ENCODE measurements at places on chromosomes 6 and 20. TPM values are rescaled to one million over a fixed set of nuclear protein-coding genes. Genes with fewer than 3 reads are reported as not detected.
A peak's percentile ranks its signal among the peaks of the same experiment; 100 is the strongest.

Gene WFDC5
- not detected for total RNA-seq

Gene LSM2
- total RNA-seq, result 7.3 TPM

Gene CLVS2
- not detected for total RNA-seq

DNA sequence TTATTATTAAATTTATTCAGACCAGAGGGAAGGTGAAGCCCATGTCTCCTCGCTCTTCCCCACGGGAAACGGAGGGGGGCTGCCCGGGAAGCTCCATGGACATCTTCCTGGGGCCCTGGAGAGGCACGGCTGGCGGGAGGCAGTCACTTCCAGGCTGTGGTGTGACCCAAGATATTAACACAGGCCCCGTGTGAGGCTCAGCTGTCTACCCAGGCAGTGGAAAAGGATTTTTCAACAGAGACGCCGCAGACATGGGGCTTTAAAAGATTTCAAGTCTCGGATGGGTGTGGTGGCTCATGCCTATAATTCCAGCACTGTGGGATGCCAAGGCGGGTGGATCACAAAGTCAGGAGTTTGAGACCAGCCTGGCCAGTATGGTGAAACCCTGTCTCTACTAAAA lies 117.9 kb downstream of the ERMARD start:
- H3K27ac ChIP-seq, result no peak overlapping the region
- no peak for DNase-seq
- H3K4me1 ChIP-seq, result no peaks in the 10 kb centered on the region
- H3K4me3 ChIP-seq, result no peak overlapping the region
- H3K36me3 ChIP-seq, result no peaks in the 10 kb centered on the region

GRCh38 chr20:57573242-57573641 lies 12.3 kb downstream of the PCK1 start:
- H3K27me3 ChIP-seq, result no peaks in the 10 kb centered on the region
- H3K4me1 ChIP-seq, result peaks cover 16% of the 10 kb centered on the region
- no peaks in the 10 kb centered on the region for H3K36me3 ChIP-seq
- no peak overlapping the region for H3K27ac ChIP-seq

- peaks cover 8% of the 10 kb centered on the region for H3K4me1 ChIP-seq
- H3K4me3 ChIP-seq, result no peak within 1 kb of the TSS
- H3K36me3 ChIP-seq, result no peaks in the 10 kb centered on the region
- H3K27ac ChIP-seq, result no peak within 1 kb of the TSS
Measured at GRCh38 chr20:3663031-3663701, at the start of gene GFRA4. GFRA4 (minus strand) TSS chr20:3663399; CDS start chr20:3663399, 0 bp downstream.

DNA sequence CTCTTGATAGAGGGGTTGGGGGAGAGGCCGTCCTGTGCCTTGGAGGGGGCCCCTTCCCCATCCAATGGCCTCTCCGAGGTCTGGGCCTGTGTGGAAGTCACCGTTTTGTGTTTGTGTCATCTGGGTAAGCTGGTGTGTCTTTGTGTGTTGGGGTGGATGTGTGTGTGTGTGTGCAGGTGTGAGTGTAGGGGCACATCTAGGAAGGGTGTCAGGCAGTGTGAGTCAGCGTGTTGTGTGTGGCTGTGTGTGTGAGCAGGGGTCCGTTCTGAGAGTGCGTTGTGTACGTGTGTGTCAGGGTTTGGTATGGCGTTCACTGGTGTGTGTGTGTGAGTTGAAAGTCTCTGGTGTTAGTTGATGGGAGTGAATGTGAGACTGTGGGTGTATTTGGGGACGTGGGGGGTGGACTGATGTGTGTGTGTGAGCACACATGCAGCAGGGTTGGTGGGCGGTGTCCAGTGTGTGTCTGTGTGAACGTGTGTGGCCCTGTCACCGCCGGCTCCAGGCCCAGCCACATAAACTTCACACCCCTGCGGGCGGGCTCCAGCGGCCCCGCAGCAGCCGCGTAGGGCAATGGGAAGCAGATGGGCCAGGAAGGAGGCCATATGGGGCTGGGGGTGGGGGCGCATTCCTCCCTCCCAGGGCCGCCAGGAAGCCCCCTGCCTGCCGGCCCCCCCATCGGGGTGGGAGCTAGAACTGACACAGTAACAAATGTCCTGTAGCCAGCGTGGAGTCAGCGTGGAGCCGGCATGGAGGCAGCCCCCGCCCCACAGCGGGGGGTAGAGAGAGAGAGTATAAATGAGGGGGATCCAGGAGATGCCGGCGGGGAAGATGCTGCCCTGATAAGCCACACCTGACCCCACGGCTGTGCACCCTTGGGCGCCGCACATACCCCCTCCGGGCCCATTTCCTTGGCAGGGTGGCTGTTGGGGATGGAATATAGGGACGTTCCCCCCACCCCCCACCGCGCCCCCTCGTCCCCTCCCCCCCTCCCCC lies 32.1 kb downstream of the SNAI1 start:
- no peak for DNase-seq
- H3K36me3 ChIP-seq, result no peaks in the 10 kb centered on the region
- H3K27me3 ChIP-seq, result no peaks in the 10 kb centered on the region
- H3K27ac ChIP-seq, result no peak overlapping the region
- H3K4me3 ChIP-seq, result no peak overlapping the region
- no peaks in the 10 kb centered on the region for H3K4me1 ChIP-seq

DNA sequence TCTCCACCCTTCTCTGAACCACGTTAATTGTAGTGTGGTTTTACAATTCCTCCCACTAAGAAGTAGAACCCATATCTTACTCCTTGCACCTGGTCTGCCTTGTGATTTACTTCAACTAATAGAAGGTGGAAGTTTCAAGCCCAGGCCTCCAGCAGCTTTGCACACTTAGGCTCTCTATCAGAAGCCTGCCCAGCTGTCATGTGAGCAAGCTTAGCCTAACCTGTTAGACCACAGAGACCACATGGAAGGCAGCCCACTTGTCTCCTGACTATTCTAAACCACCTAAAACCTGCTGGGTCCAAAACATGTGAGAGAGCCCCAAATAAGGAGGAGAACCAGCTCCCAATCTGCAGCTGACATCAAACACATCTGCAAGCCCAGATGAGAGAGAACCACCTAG lies 127.6 kb upstream of the BTBD3 start:
- H3K27ac ChIP-seq, result no peak overlapping the region
- H3K4me3 ChIP-seq, result no peak overlapping the region
- H3K4me1 ChIP-seq, result no peaks in the 10 kb centered on the region
- no peaks in the 10 kb centered on the region for H3K36me3 ChIP-seq

- H3K27me3 ChIP-seq, result no peaks in the 10 kb centered on the region
- H3K4me3 ChIP-seq, result peak overlapping the region; percentile 38
Measured at GRCh38 chr6:43013097-43013842, 476 bp downstream of the MEA1 start.

DNA sequence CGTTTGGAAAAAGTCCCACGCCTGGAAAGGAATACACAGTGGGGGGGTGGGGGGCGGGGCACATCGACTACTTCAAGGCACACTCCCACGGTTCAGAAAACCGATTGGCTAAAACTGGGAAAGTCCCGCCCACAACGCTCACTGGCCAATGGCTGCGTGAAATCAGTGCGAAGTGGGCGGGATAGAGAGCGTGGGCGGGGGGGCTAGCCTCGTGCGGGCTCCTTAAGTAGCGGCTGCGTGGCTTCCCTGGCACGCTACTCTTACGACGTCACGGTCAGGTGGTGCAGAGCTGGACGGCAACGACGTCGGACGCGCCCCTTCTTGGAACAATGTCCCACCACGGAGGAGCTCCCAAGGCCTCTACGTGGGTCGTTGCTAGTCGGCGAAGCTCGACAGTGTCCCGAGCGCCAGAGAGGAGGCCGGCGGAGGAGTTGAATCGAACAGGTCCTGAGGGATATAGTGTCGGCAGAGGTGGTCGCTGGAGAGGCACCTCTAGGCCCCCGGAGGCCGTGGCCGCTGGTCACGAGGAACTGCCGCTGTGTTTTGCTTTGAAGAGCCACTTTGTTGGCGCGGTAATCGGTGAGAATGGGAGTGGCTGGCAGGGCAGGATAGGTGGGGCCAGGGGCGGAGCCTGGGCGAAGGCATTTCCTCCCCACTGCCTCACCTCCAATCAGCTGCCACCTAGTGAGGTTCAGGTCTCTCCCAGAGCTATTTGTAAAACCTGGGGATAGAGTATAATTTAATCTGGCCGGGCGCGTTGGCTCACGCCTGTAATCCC lies at the start of gene DDX43:
Gene DDX43 (plus strand): TSS at position 252 of the 778 bp plus-strand sequence. CDS start 78 bp downstream, at position 330.
- no peaks in the 10 kb centered on the region for H3K27me3 ChIP-seq
- no peaks in the 10 kb centered on the region for H3K4me1 ChIP-seq
- peak within 1 kb of the TSS; percentile 26 for H3K4me3 ChIP-seq

- DNase-seq, result no peak
- no peaks in the 10 kb centered on the region for H3K27me3 ChIP-seq
- no peak overlapping the region for H3K4me3 ChIP-seq
- no peaks in the 10 kb centered on the region for H3K36me3 ChIP-seq
- no peaks in the 10 kb centered on the region for H3K4me1 ChIP-seq
- H3K27ac ChIP-seq, result no peak overlapping the region
Measured at GRCh38 chr6:130129762-130130246, 92.9 kb downstream of the SAMD3 start.

DNA sequence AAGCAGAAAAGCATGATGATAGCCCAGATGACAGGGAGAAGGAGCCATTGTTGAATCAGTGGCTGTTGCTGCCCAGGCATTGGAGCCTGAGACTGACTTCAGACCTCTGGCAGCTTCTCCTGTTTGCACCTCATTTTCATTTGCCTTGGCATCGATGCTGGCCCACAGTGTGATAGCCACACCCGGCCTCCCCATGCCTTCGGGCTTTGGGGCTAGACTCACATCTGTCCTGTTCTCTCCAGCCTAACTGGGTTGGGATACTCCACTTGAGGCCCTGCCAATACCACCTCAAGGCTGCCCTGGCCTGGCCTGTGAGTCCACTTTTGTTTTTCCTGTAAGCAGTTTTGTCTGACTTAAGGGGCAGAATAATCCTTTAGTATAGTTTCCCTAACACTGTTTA lies 140.4 kb downstream of the UST start:
- no peak for DNase-seq
- no peaks in the 10 kb centered on the region for H3K27me3 ChIP-seq
- H3K36me3 ChIP-seq, result no peaks in the 10 kb centered on the region
- no peak overlapping the region for H3K4me3 ChIP-seq

- H3K36me3 ChIP-seq, result peaks cover 89% of the 10 kb centered on the region
- DNase-seq, result no peak
- peaks cover 1% of the 10 kb centered on the region for H3K4me1 ChIP-seq
- no peak overlapping the region for H3K27ac ChIP-seq
Measured at GRCh38 chr20:35730583-35731468, 11.2 kb downstream of the RBM39 start.

GRCh38 chr6:69796073-69796641 lies 653 bp downstream of the LMBRD1 start:
- H3K4me3 ChIP-seq, result peak overlapping the region; percentile 86
- H3K4me1 ChIP-seq, result peaks cover 18% of the 10 kb centered on the region
- peak overlapping the region; percentile 98 for H3K27ac ChIP-seq

DNA sequence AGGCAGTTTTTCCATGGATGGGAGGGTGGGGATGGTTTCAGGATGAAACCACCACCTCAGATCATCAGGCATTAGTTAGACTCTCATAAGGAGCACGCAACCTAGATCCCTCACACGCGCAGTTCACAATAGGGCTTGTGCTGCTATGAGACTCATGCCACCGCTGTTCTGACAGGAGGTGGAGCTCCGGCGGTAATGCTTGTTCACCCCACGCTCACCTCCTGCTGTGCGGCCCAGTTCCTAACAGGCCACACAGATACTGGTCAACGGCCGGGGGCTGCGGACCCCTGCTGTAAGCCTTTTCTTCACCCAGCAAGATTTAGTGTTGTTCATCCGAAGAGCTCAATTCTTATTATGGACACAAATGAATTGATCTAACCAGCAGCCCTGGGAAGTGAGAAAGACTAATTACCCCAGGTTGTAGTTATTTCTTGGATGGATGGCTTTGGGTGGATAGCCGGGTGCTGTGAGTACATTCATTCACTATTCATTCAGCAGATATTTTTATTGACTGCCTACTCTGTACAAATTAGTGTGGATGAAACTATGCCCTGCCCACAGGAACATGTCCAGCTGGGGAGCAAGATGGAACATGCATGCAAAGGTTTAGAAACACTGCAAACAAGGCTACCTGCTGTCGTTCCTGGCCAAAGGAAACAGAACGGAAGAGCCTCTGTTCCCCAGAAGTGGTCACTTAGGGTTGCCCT lies 57.2 kb downstream of the RIOK1 start:
- H3K4me3 ChIP-seq, result no peak overlapping the region
- DNase-seq, result no peak
- H3K27ac ChIP-seq, result no peak overlapping the region
- H3K36me3 ChIP-seq, result no peaks in the 10 kb centered on the region
- no peaks in the 10 kb centered on the region for H3K4me1 ChIP-seq

GRCh38 chr6:39614393-39614950 lies 110.7 kb downstream of the KIF6 start:
- H3K4me3 ChIP-seq, result no peak overlapping the region
- no peak overlapping the region for H3K27ac ChIP-seq
- no peaks in the 10 kb centered on the region for H3K4me1 ChIP-seq
- DNase-seq, result no peak
- no peaks in the 10 kb centered on the region for H3K27me3 ChIP-seq

GRCh38 chr6:89680150-89680549 lies 41.6 kb upstream of the LYRM2 start:
- H3K27me3 ChIP-seq, result no peaks in the 10 kb centered on the region
- H3K4me3 ChIP-seq, result no peak overlapping the region
- no peaks in the 10 kb centered on the region for H3K4me1 ChIP-seq
- no peak for DNase-seq
- peaks cover 76% of the 10 kb centered on the region for H3K36me3 ChIP-seq

- no peaks in the 10 kb centered on the region for H3K4me1 ChIP-seq
- H3K27me3 ChIP-seq, result no peaks in the 10 kb centered on the region
- H3K36me3 ChIP-seq, result no peaks in the 10 kb centered on the region
- H3K27ac ChIP-seq, result no peak overlapping the region
- no peak for DNase-seq
- no peak overlapping the region for H3K4me3 ChIP-seq
Measured at GRCh38 chr6:127606131-127606562, 29.2 kb downstream of the C6orf58 start.
